ENCODE measurements at places on chromosomes 1 and 21.

DNA sequence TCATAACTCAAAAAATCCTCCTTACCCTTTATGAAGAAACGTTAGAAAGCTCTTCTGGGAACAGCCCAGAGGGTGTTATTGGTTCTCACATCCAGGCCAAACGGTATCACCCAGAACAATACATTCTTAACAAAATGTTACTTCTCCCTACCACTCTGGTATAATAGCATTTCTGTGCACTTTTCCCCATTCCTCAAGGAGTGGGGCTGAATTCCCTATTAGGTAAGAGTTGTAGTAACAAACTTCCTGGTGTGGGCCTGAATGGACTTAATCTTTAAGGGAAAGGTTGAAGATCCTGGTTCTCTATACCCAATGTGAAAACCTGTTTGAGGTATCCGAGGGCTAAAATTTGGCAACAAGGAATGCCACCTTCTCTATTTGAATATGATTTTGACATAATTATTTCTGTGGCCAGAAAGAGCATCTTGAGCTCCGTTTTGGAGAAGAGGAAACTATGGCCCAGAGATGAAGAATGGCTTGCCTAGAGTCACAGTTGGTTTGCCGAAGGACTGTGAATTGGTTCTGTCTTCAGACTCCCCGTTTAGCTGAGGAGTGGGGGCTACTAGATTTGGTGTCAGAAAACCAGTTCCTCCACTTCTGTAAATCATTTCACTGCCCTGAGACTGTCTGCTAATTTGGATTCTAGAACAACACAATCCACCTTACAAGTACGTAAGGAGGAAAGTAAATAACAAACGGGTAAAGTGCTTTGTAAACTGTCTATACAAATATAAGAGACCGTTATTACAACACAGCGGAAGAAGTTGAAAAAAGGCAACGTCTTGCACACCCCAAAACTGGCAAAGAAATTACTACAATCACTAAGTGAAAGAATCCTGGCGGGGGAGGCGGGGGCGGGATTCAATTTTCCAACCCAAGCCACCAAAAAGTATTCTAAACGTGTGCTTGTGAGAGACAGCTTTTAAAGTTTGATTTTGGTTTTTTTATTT is 2.3 kb downstream of the ANP32E start:
- no peak for DNase-seq

DNA sequence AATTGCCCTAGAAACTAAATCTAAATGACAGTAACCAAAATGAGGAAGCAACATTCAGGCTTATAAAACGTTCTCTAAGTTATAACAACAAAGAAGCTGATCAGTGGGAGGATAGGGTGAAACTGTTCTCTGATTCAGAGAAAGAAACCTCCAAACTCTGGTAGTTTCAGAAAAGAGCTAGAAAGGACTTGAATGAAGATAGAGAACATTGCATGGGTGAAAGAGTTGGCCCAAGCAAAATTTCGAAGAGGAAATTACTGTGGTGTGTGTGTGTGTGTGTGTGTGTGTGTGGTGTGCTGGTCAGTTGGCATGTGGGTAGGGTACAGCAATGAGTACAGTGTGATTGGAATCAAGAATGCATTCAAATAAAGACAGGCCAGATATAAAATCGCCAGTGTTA is 16.5 kb upstream of the SPAG17 start:
- no peak for DNase-seq

DNA sequence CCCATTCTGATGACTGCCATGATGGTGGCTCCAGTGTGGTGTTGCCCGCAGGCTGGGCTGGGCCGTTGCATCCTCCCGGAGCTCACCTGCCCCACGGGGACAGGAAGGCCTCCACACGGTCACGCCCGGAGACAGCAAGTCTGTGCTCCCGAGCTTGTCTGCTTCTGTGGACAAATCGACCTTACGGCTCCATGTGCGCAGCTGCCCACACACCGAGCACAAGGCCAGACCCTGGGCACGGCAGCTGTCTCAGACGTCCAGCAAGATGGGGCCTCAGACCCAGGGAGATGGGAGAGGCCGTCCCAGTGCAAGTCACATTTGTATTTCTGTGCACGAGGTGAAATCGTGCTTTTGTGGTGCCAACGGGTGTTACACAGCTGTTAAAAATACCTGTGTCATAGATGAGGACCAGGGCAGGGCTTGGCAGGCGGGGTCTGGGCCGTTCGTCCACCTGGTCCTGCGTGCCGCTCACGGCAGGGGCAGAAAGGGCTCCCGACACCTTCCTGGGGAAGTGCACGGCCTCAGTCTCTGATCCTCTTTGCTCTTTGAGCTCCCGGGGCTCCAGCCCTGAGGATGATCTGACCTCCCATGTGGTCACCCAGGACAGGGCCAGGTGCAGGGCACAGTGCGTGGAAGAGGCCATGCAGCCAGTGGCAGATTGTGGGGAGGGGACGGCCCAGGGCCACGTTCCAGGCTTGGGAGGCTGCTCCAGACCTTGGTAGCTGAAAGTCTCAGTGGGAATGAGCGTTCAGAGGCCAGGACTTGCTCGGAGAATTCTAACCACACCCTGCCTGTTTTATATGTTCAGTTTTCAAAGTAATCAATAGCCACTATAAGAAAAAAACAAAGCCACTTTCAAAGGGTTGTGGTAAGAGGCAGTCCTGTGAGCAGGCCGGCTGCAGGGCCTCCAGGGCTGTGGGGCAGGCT is 13.5 kb downstream of the COL6A1 start:
- no peak for DNase-seq

GRCh38 chr1:14082331-14082730 is 382.3 kb downstream of the PRDM2 start:
- no peak for DNase-seq

DNA sequence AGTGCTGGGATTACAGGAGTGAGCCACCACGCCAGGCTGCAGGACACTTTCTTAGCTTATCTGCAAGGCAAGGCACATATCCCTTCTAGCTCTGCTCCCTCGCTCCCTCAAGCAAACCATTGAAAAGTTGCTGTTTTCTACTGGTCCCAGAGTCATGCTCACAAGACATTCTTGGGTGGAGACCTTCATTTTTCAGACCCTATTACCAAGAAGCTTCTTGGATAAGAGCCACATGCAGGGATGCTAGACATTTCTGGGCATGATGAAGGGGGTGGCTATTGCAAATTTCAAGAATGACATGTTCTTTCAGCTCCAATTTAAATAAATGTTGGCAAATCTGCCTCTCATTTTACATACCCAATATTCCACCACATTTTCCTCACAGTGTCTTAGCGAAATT is 33.9 kb downstream of the CAPN9 start:
- DNase-seq, result no peak

DNA sequence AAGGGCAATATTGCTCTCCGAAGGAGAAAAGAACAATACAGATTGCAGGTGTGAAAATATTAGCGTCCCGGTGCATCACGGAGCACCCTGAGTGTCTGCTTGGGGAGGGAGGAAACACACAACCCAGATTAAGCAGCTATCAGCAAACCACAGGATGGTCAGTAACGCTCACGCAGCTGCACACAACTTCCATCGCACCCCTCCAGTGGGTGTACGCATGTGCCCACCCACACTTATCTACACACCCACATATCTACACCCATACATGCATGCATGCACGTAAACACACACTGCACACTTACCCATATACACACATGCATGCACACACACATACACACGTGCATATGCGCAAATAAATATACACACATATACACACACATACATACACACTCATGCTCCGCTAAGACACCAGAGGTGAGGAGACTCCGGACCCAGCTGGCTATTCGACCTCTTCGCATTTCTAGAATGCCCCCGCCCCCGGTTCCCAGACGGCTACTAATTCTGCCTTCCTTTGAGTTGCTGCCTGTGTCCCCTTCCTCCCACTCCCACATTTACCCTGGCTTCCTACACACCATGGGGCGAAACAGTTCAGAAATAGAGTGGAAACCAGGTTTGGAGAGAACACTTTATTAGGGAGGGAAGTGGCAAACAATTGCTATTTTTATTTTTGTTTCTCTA is 26.2 kb downstream of the ITPKB start:
- no peak for DNase-seq

DNA sequence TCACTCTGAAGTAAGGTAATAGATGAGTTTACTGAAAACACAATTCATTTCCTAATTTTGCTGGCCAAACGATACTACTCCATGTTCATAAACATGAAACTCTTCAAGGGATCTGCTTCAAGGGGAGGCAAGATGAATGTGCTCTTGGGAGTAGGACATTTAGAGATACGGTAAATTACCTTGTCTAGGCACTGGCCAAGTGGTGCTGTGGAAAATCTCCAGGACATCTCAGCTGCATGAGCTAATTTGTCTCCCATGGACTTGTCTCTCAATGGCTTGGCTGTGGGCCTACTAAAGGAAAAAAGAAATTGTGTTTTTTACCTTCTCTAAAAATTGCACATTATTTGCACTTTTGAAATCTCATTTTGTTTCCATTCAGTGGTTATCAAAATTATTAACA is 780.6 kb downstream of the LTN1 start:
- no peak for DNase-seq

GRCh38 chr1:244065960-244066388 is 14.9 kb downstream of the ZBTB18 start:
- no peak for DNase-seq

GRCh38 chr21:23921670-23922418 is 1685.4 kb downstream of the MRPL39 start:
- no peak for DNase-seq

DNA sequence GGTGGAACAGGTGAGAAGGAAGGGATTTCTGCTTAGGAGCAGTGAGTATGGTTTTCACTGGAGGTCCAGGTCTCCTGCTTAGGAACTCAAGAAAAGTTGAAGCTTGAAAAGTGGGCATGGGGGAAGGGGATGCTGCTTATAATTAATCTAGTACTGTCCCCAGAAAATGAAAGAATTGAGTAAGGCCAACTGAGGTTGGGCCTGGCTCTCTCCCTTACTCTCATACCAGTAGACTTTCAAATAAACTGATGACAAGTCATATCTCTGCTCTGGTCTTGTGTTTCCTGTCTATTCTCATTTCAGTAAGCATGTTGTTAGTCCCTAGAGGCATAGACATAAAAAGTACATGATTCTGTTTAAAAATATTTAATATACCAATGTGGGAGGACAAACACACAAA is 26.4 kb downstream of the CD48 start:
- DNase-seq, result no peak

- no peak for DNase-seq
These were observed 683.2 kb upstream of the BRINP3 start for GRCh38 chr1:191160837-191161236.

- no peak for DNase-seq
These were observed 131.6 kb downstream of the TGFBR3 start for GRCh38 chr1:91754348-91754747.

DNA sequence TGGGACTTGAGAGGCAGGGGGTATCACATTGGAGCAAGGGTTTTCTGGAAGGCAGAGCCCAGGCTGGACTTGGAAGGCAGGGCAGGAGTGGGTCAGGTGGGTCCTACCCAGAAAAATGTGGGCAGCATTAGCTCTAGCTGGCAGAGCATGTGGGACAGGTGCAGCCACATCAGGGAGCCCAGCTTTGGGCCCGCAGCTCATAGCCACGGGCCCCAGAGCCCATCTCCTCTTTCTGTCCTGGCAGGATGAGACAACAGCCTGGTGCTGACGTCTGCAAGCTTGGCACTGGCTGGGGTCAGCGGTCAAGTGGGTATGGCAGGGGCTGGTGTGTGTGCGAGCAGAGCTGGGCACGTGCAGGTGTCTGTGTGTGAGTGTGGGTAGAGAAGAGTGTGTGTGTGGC is 154.7 kb downstream of the GRIK3 start:
- DNase-seq, result no peak

GRCh38 chr1:111241797-111242196 is 14.3 kb downstream of the CHI3L2 start:
- DNase-seq, result no peak

Data from amygdala (tissue), 56 donors.